ENCODE measurements at places on chromosomes 4 and X.
A peak's percentile ranks its signal among the peaks of the same experiment; 100 is the strongest.

DNA sequence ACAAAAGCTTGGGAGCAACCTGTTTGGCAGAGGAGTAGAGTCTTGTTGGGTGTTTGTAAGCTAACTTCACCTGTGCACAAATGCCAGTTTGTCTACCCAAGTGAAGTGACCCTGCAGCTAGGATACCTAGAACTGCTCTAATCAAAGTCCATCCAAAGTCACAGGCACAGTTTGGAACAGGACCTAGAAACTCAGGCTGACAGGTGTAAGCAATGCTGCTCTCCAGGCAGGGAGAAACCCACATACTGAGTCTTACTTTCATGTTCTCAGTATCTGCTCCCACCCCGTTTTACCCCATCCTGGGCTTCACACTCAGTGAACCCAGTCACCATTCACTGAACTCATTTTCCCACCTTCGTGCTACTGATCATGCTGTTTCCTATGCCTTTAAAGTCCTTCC lies 40.3 kb downstream of the MAML3 start:
- no peak for DNase-seq

- DNase-seq, result no peak
These were observed 2214.5 kb upstream of the TENM3 start for GRCh38 chr4:180028682-180029081.

DNA sequence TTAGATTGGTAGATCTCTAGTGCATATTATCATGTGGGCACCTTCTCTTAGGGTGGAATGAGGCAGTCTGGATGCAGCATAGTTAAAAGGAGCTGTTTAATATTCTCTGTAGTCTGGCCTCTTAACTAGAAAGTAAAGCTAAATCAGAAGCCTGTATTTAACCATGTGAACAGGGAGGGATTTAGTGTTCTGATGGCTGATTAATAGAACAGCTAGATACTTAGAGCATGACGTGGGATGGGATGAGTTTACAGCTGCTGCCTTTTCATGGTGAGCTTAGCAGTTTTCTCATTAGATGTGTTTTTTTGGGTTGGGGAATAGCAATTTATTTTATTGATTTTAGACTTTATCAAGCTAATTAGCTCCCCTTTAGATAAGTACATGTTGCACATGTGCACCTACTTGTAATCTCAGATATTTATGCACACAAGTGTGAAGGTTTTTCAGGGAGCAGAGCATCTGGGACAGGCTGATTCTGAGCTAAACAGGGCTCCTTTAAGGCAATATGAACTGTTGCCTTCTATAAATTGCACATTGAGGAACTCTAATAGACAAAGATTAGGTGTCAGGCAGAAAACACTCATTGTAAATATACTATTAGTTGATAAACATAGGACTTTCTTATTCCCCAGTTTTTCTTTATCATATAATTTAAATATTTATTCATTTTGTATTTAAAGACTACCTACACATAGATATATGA lies 34.1 kb downstream of the YIPF6 start:
- DNase-seq, result no peak

DNA sequence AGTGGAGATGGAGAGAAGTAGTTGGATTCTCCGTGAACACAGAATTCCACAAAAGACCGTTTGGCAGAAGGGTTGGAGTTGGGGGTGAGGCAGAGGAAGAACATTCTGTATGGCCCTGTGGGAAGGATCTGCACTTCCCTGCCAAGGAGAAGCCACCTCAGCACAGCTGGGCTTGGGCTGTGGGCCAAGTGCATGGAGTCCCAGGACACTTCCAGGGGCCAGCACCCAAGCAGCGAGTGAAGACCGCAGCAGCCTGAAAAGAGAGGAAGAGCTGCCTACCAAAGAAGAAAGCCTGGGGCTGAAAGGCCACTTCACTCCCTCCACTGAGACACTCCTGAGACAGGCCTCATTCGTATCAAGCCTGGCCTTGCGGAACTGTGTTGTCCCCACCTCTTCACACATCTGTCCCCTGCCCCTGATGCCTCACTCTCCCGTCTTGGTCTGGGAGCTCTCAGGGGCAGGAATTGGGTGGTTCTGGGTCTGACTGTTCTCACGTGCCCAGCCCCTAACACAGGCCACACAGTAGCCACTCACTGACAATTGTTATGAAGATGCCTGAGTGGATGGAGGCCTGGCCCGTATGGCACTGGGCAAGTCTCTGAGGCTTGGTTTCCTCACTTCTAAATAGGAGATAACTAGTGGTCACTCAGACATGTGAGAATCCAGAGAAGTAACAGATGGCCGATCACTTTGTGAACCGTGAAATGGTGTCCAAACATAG lies 3.3 kb upstream of the AWAT2 start:
- no peak for DNase-seq

GRCh38 chrX:136529795-136530194 lies 2.2 kb upstream of the VGLL1 start:
- DNase-seq, result no peak

GRCh38 chr4:109462297-109462696 lies 28.7 kb downstream of the SEC24B start:
- no peak for DNase-seq

DNA sequence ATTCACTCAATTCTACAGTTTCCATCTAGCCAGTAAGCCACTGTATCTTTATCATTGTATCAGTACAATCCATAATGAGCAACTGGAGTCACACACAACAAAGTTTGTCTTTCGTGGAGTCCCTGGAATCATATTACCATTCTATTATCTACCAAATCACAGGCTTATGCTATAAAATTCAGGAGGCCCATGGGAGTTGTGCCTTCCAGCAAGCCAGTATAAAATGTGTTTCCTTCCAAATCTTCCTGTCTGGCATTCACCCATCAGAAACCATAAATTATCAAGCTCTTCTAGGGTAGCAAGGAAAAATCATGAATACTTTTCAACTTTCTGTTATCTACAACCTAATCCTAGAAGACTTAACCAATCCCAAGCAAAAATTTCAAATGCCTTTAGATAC lies 1383.3 kb upstream of the PCDH7 start:
- DNase-seq, result no peak

DNA sequence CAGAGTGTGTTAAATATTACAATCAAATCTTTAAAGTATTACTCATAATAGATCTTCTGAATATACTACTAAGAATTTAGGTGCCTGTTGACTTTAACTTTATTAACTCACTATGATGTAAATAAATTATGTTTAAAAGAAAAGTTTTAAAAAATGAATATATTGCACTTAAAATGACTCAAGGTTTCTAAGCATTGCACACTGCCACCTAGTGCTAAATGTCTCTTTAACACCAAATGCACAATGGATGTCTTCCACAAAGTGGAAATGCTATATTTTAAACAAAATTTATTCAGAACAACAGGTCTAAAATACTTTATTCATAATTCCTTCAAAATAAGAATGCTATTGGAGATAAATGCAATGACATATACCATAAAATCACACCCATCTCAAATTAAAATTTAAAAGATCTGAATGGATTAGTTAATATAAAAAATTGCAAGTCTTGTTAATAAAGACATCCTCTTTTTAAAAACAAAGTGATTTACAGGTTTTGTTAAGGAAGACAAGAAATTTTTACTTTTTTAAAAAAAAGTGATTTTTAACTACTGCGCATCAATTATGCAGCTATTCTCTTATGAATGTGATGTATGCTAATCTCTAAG lies 5.5 kb downstream of the INPP4B start:
- no peak for DNase-seq

- DNase-seq, result no peak
These were observed 415.3 kb downstream of the PDGFC start for GRCh38 chr4:156556336-156556735.

DNA sequence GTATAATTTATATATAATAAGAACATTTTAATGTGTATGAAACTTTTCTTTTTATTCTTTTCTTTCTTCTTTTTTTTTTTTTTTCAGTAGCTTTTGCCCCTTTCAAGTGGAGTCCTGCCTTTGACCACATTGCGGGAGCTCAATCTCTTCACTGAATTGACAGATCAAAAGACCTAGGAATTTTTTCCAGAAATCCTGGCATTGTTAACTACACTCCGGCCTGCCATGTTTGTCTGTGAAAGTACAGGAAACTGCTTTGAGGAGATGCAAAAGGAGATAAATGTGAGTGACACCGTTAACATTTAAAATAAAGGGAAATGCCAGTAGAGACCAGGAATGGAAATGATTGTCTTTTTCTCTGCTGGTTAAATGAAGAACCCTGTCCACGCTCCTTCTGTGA lies 159.3 kb upstream of the VCX3A start:
- no peak for DNase-seq

DNA sequence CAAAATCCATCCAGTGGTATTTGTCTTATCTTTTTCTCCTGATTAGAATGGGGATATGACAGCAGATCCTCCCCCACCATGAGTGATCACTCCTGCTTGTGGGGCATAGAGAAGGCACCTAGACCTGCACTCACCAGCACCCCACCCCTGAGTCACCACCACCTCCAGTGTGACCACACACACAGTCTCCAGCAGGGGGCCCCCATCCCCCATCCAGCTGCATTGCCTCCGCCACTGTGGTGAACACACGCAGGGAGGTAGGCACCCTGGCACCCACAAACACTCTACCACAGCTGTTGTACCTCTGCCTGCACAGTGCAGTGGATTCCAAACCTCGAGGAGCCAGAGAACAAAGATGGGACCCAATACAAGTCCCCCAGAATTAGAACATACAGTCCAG lies 9.0 kb upstream of the MAGEA8 start:
- DNase-seq, result no peak

DNA sequence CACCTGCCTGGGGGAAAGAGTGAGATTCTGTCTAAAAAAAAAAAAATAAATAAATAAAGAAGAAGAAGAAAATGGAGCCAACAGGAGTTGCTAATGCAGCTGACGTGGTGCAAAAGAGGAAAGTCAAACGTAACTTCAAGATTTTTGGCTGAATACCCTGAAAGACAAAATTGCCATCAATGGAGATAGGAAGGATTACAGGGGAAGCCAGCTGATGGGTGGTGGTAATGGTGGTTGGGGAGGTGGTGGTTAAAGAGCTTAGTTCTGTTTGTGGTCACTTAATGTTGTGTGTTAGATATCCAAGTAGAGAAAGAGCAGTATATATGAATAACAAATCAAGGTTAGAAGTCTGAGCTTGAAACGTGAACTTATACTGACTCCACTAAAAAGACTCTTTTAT lies 225.4 kb downstream of the ARHGAP24 start:
- no peak for DNase-seq

- DNase-seq, result no peak
These were observed 125.9 kb upstream of the KLHL4 start for GRCh38 chrX:87391742-87392141.

DNA sequence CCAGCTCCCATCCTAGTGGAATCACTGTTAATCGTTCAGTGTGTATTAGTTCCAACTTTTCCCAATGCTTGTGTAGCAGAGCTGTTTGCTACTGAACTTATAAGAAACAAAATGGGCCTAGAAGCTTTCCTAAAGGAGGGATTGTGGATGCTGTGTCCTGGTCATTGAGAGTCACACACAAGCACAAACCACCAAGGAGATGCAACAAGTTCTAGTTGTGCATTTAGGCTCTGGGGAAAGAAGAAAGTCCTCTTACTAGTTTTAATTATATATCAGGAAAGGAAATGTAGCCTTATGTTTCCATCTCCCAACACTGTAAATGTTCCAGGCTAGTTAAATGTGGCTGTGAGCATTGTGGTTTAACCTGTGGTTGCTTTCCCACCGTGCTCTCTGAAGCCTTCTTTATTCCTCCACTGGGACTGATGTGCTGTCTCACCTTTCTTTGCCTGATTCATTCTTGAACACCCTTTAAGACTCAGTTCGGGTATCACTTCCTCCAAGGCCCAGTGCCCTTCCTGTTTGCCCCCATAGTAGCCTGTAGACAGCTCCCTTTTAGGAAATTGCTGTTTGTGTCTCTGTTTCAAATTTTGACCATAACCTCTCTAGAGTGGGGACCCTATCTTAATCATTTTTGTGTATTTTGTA lies 34.3 kb downstream of the ATP10D start:
- no peak for DNase-seq

GRCh38 chr4:1489639-1489995 lies 83.4 kb upstream of the NKX1-1 start:
- DNase-seq, result no peak

DNA sequence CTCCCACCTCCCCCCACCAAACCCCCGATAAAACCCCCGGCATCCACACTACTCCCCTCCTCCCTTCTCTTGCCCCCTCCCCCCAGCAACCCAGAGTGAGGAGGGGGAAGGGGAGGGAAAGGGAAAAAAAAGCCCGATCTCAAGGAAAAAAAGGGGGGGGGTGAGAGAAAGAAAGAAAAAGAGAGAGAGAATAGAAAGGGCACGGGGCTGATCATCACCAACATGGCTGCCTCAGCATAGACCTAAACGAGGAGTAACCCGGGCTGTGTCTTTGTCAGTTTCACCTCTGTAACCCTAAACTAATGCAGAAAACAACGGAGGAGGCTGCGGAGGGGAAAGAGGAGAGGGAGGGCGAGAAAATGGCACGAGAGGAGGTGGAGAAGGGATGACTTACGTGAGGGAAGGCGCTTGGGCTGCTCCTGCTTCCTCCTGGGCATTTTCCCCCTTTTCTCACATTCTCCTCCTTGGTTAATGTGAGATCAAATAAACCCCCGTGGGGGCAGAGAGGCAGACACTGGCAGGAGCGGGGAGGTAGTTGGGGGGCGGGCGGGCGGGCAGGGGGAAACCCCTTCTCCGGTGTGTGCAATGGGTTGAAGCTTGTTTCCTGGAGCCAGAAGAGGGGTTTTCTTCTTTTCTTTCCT lies 532 bp downstream of the ZNF827 start:
- DNase-seq, result no peak

- no peak for DNase-seq
These were observed 23.5 kb downstream of the CXCL8 start for GRCh38 chr4:73763877-73764276.

- DNase-seq, result no peak
These were observed 129.5 kb upstream of the PSAPL1 start for GRCh38 chr4:7564242-7564641.

GRCh38 chrX:123962794-123963373 lies 1.4 kb downstream of the STAG2 start:
- peak; percentile 92 for DNase-seq
